ENCODE measurements at places on chromosomes 6 and 20. TPM values are rescaled to one million over a fixed set of nuclear protein-coding genes. Genes with fewer than 3 reads are reported as not detected.

DNA sequence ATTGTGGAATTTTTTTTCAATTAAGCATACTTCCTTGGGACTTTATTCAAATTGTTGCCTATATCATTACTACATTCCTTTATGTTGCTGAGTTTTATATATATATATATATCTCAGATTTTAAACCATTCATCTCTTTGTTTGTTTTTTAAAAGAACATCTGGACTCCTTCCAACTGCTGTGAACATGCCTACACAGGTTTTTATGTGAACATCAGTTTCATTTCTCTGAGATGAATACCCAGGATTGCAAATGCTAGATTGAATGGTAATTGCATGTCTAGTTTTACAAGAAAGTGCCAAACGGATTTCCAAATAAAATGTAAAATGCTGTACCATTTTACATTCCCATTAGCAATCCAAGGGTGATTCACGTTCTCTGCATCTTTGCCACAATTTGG lies 1289.3 kb downstream of the HACE1 start:
- no peak for DNase-seq

DNA sequence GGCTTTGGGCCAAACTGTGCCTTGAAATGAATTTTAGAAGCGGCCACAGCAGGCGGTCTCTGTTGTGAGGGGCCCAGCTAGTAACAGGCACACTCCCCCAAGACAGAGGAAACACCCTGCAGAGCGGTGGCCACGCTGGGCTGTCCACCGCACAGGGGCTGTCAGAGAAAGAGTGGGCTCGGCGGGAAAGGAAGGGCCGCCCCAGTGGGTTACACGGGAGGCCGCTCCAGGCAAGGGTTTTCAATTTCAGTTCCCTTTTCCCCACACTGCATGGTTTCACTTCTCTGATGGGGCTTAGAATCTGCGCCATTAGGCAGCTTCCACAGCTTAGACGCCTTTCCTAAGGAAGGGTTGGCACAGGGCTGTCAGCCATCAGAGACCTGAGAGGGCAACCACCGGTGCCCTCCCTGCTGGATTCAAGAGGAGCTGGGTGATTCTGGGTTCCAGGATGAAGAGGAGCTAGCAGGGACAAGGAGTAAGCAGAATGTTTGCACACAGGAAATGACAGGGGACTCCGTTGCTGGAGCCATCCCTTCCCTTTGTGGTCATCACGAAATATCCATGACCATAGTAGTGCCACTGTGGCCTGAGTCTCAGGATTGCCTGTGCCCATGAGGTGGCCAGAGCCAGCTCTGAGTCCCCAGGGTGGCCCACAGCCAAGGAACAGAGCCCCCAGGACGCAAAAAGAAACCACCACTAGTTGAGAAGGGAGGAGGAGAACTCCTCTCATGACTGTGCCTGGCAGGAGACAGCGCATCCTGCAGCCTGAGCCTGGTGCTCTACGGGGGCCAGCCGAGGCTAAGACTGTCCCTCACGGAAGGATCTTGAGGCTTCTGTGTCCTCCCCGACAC lies 282.7 kb downstream of the NRN1 start:
- no peak for DNase-seq

DNA sequence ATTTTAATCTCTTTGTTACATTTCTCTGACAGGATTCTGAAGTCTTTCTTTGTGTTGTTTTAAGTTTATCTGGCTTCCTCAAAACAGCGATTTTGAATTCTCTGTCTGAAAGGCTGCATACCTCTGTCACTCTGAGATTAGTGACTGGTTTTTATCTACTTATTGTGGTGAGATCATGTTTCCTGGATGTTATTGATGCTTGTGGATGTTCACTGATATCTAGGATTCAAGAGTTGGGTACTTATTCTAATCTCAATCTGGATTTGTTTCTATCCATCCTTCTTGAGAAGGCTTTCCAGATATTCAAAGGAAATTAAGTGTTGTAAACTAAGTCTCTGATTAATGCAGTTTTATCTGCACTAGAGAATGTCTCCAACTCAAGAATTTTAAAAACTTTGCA lies 1076.1 kb upstream of the ADGRB3 start:
- no peak for DNase-seq

DNA sequence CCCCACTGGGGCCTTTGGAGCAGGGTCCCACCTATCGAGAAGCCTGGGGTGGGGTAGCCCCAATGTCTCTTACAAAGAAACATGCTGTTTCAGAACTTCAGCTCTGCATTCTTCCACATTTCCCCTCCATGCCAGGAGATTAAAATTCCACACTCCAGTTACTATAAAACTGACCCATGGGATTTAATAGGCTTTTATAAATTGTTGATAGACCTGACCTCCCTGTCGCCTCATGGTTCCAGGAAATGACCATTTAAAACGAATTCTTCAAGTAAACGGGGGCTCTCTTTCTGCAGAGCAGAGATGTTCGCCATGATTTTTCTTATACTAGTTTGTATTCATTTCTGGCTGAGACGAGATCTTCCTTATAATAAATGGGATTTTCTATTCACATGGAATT lies 19.3 kb downstream of the RIN2 start:
- DNase-seq = no peak

GRCh38 chr6:22530506-22530905 lies 38.9 kb upstream of the HDGFL1 start:
- no peak for DNase-seq

GRCh38 chr20:17530153-17530552 lies 1.0 kb downstream of the BFSP1 start:
- no peak for DNase-seq

- no peak for DNase-seq
Measured at GRCh38 chr6:42140756-42141602, 1.4 kb downstream of the C6orf132 start.

The RSPH9 gene
- 0.23 TPM for total RNA-seq

The AGPAT1 gene
- 41.7 TPM for total RNA-seq

The SNPH gene
- total RNA-seq = 6.2 TPM

Data from aorta (tissue), 5 donors.